ENCODE measurements at places on chromosomes 13 and 19.

- DNase-seq = no peak
These were observed 52.8 kb upstream of the ARHGEF7 start for GRCh38 chr13:111062305-111062704.

DNA sequence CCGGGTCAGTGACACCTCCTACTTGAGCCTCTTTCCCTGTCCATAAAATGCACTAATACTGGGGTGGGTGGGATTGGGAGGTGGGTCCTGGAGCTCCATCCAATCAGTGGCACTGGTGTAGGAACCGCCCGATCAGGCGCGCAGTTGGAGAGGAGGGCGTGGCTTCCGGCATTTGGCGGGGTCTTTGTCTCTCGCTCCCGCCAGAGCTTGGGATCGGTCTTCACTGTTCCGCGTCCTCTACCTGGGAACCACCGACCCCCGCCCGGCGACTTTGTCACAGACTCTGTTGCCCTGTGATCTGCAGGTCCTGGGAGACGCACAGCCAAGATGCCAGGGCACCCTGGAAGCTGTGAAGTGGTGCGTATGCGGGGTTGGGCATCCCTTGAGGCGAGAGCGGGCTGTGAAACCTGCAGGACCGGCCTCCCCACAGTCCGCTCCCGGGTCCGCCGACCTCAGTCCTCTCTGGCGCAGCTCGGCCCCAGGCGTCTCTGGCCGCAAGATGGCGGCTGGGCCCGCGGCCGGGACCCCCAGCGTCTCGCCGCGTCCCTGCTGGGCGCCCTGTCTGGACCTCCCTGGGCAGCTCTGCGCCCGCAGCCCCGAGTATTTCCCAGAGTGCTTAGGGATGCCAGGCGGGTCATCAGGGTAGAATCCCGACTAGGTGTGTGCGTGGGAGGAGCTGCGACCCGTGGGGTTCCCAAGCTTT, 41.6 kb upstream of the ZNF730 start:
- DNase-seq = no peak

- peak; percentile 88 for DNase-seq
These were observed 8.6 kb downstream of the LTBP4 start for GRCh38 chr19:40609561-40610395.

DNA sequence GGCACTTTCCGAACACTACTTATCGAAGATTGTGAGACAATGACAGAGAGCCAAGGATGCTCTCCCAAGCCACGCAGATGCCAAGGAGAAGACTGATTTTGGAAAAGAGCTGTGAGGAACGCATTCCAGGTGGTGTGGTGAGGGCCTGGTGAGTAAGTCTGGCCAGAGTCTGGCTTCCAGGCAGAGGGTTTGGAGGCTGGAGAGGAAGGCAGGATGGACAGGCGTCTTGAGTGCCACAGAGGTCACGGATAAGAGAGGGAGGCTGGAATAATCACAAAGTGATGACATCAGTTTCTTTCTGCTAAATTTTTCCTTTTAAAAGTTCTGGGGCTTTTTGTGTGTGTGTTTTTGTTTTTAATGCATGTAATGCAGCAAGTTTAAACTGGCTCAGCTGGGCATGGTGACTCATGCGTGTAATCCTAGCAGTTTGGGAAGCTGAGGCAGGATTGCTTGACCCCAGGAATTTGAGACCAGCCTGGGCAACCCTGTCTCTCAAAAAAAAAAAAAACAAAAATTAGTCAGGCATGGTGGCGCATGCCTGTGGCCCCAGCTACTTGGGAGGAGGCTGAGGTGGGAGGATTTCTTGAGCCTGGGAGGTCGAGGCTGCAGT, 235.1 kb downstream of the NALCN start:
- no peak for DNase-seq

GRCh38 chr13:32117701-32118100, 86.1 kb downstream of the FRY start:
- DNase-seq = no peak

- no peak for DNase-seq
These were observed 3.6 kb downstream of the TMEM259 start for GRCh38 chr19:1017115-1017905.

GRCh38 chr19:56960959-56961543, 120.5 kb upstream of the PEG3 start:
- DNase-seq = no peak

GRCh38 chr19:49200238-49200862, 42.8 kb downstream of the TRPM4 start:
- peak; percentile 27 for DNase-seq

DNA sequence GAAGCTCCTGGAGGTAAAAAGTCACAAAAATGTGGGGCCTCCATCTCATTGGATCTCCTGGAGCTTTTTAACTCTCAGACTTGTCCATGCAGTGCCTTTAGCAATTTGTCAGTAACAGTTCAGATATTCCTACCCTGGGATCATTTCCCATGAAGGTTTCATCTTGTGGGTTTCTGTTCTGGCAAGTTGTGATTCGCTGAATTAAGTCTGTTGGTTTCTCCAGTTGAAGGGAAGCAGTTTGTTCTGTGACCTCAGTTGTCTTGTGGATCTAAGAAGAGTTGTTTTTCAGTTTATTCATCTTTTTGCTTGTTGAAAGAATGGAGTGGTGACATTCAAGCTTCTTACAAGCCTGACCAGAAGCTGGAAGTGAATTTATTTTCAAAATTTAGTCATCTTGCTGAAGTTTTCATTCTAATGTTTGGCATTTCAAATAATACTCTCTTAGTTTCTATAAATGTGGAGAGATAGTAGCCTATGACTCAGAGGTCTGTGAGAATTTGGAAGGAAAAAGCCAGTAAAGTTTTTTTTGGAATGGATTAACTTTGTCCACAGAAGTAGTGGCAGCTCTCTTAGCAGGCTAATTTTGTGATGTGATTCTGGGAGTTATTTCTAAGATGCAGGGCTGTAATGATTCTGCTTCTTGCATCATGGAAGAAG, 120.1 kb upstream of the CSNK1A1L start:
- DNase-seq = no peak

DNA sequence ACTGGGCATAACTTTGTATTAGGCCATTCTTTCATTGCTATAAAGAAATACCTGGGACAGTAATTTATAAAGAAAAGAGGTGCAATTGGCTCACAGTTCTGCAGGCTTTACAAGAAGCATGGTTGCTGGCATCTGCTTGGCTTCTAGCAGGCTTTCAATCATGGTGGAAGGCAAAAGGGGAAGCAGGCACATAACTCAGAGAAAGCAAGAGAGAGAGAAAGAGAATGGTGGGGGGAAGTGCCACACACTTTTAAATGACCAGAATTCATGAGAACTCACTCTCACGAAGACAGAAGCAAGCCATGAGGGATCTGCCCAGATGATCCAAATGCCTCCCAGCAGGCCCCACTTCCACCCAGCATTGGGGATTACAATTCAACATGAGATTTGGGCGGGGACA, 179.7 kb downstream of the SPRY2 start:
- no peak for DNase-seq

- DNase-seq = no peak
These were observed 4.9 kb downstream of the SMIM24 start for GRCh38 chr19:3475449-3475848.

DNA sequence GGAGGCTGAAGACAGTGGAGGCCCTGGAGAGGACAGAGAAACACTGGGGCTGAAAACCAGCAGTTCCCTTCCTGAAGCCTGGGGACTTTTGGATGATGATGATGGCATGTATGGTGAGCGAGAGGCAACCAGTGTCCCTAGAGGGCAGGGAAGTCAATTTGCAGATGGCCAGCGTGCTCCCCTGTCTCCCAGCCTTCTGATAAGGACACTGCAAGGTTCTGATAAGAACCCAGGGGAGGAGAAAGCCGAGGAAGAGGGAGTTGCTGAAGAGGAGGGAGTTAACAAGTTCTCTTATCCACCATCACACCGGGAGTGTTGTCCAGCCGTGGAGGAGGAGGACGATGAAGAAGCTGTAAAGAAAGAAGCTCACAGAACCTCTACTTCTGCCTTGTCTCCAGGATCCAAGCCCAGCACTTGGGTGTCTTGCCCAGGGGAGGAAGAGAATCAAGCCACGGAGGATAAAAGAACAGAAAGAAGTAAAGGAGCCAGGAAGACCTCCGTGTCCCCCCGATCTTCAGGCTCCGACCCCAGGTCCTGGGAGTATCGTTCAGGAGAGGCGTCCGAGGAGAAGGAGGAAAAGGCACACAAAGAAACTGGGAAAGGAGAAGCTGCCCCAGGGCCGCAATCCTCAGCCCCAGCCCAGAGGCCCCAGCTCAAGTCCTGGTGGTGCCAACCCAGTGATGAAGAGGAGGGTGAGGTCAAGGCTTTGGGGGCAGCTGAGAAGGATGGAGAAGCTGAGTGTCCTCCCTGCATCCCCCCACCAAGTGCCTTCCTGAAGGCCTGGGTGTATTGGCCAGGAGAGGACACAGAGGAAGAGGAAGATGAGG, 1.5 kb downstream of the PPP1R15A start:
- no peak for DNase-seq

DNA sequence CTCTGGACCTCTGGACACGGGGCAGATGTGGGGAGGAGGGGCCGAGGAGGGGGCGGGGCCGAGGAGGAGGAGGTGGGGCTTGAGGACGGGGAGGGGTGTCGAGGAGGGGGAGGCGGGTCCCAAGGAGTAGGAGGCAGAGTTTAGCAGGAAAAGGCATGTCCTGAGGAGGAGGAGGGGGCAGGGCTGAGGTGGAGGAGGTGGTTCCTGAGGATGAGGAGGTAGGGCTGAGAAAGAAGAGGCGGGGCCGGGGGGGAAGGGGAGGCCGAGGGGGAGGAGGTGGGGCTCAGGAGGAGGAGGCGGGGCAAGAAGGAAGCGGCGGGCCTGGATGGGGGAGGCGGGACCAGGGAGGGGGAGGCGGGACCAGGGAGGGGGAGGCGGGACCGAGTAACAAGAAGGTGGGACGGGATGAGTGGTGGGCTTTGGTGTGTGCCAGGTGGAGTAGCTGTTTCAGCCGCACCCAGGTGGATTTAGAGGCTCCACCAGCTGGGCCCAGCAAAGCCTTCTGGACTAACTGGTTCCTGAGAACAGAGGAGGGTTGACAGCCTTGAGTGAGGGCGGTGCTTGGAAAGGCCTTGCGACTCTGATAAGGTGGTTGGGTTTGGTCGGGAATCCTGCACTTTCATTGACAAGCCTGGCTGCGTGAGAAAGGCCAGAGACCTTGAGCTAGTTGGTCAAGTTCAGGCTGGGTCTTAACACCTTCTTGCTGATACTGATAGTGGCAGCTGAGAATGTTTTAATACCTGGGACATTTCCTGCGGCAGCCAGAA, 7.7 kb downstream of the TECR start:
- DNase-seq = no peak

GRCh38 chr19:38661996-38662395, 14.5 kb downstream of the ACTN4 start:
- DNase-seq = no peak

- no peak for DNase-seq
These were observed 11.5 kb downstream of the PLPPR3 start for GRCh38 chr19:810077-810855.

GRCh38 chr19:27777726-27778125, 1435.2 kb downstream of the UQCRFS1 start:
- DNase-seq = no peak

DNA sequence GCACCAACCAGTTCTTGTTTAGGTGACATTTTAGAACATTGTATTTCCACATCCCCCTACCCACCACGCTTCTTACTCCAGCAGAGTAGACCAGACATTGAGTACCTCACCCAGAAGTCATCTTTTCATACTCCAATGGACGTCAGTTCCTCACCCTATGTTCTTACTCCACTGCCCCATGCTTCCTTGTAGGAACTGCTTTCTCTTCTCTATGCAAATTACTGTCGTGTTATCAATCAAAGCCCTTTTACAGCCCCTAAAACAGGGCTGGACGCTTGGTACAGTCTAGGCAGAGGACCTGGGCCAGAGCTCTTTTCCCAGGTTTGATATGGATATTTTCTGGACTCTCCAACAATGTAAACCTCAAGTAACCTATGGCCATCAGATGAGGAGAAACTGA, 58.2 kb downstream of the USP12 start:
- DNase-seq = no peak

DNA sequence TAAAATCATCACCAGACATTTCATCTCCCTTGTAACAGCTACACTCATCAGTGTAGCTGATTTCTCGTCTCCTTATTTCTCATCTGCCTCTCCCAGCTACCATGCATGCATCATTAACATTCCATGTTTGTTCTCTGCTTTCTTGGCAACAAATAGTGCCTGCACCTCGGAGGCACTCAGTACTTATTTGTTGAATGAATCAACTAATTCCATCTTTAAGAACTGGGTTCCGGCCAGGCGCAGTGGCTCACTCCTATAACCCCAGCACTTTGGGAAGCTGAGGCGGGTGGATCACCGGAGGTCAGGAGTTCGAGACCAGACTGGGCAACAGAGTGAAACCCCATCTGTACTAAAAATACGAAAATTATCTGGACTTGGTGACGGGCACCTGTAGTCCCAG, 63.9 kb upstream of the GTF3A start:
- DNase-seq = no peak

- no peak for DNase-seq
These were observed 3.0 kb upstream of the PRKD2 start for GRCh38 chr19:46719629-46720502.

DNA sequence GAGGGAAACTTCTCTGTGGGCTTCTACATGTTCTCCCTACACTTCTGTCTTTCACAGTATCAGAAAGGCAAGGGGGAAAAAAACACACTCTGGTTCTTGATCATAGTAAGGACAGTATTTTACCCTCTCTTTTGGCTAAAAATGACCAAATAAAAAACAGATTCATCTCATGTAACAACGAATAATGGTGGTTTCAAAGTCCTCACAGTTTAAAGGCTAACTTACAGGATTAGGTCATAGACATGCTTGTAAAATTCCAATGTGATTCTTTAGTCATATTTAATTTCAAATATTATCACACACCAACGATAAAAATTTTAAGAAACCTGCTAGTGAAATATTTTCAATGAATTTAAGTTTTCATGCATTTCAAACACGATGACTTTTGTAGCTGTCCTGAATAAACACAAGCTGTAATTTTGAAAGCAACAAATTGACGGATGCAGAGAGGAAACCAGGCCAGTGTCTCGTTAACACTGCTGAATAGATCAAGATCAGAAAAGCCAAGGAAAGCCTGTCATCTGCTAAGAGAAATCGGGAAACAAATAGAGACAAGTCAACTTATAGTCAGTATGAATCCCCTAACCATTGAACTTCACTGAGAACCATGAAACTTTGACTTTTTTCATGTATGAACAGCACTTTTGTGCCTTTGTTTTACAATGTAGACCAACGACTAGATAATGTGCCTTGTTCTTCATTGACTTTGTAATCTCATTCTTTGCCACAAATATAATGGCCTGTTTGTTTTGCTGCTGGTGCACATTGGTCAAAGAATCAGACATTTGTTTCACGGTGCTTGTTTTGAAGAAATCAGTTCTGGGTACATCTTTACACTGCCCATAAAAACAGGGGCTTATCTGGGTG, 22.0 kb downstream of the MBNL2 start:
- DNase-seq = no peak

DNA sequence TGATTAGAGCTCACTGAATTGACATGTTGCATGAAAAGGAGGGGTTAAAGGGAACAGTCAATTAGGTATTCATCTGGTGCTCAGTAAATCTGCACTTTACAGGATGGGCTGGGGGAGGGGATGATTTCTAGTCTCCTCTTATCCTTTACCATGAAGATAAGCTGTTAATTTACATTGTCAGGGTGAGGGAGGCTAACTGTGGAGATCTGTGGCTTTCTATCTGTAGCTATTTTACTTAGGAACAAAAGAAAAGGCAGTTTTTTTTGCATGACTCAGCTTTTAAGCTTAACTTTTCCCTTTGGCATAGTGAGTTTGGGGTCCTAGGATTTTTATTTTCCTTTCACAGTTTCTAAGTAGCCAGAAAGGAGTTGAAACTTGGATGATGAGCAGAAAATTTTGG, 253.3 kb downstream of the LMO7 start:
- no peak for DNase-seq

All from activated CD8-positive, alpha-beta memory T cell treated with anti-CD3 and anti-CD28 coated beads for 48 hours (primary cell).